Epithelial cell of umbilical artery (primary cell): ENCODE measurements at places on chromosomes 16 and 17. TPM values are rescaled to one million over a fixed set of nuclear protein-coding genes. Genes with fewer than 3 reads are reported as not detected.

Gene CD300E
- total RNA-seq = not detected in 2 replicates

Gene MRPL58
- 45.1 and 46.4 TPM in 2 replicates for total RNA-seq

Gene CRHR1
- total RNA-seq = not detected in 2 replicates

Gene CYLD
- total RNA-seq = 17.5 and 37.1 TPM in 2 replicates

Gene KRTAP4-1
- total RNA-seq = not detected in 2 replicates

Gene DNAH3
- under 0.01 and 0.15 TPM in 2 replicates for total RNA-seq

Gene ADAP2
- total RNA-seq = 0.15 TPM in 1 of 2 replicates, not detected in the other

Gene SAT2
- 24.0 and 24.3 TPM in 2 replicates for total RNA-seq

Gene TP53TG3F
- total RNA-seq = not detected in 2 replicates

Gene PPM1E
- under 0.01 TPM in 1 of 2 replicates, not detected in the other for total RNA-seq

Gene SLFN14
- not detected in 2 replicates for total RNA-seq

Gene BAIAP3
- total RNA-seq = 0.32 and 0.91 TPM in 2 replicates

Gene ABI3
- 24.0 and 24.9 TPM in 2 replicates for total RNA-seq

Gene CCL17
- total RNA-seq = not detected in 2 replicates

Gene KRTAP2-2
- not detected in 2 replicates for total RNA-seq

Gene TMIGD1
- total RNA-seq = not detected in 2 replicates

Gene HOXB6
- 6.2 and 12.9 TPM in 2 replicates for total RNA-seq

Gene MYH2
- total RNA-seq = not detected in 2 replicates

Gene KCNJ2
- 17.5 and 21.4 TPM in 2 replicates for total RNA-seq

Gene MYO1D
- 17.9 and 62.0 TPM in 2 replicates for total RNA-seq

Gene NPIPB13
- total RNA-seq = 0.65 TPM in 1 of 2 replicates, not detected in the other

Gene SOST
- not detected in 2 replicates for total RNA-seq

Gene PLLP
- total RNA-seq = 1.9 and 7.1 TPM in 2 replicates

Gene CFAP97D1
- not detected in 2 replicates for total RNA-seq

Gene CDH13
- total RNA-seq = 55.9 and 94.5 TPM in 2 replicates

Gene TLCD2
- 0.91 and 0.97 TPM in 2 replicates for total RNA-seq

Gene IRF8
- not detected in 2 replicates for total RNA-seq

Gene CLEC3A
- not detected in 2 replicates for total RNA-seq

Gene RHBDL3
- under 0.01 TPM in 1 of 2 replicates, not detected in the other for total RNA-seq

Gene ACSM2A
- total RNA-seq = not detected in 2 replicates

Gene LLGL1
- total RNA-seq = 29.3 and 30.2 TPM in 2 replicates

Gene RTN4RL1
- total RNA-seq = not detected in 2 replicates

Gene ST6GALNAC1
- not detected in 2 replicates for total RNA-seq

Gene TPSB2
- total RNA-seq = not detected in 2 replicates

Gene TK1
- total RNA-seq = 121 and 148 TPM in 2 replicates

Gene OR2C1
- 0.15 TPM in 1 of 2 replicates, not detected in the other for total RNA-seq

Gene RHBDF1
- total RNA-seq = 16.6 and 19.5 TPM in 2 replicates

Gene DHRS7C
- not detected in 2 replicates for total RNA-seq

Gene NOXO1
- total RNA-seq = not detected in 2 replicates

Gene SPEM3
- not detected in 2 replicates for total RNA-seq

Gene SOCS3
- 24.0 and 63.2 TPM in 2 replicates for total RNA-seq

Gene RCVRN
- not detected in 2 replicates for total RNA-seq

Gene CDK5R1
- 1.4 and 1.9 TPM in 2 replicates for total RNA-seq

Gene IFI35
- 15.3 and 91.0 TPM in 2 replicates for total RNA-seq

Gene OMG
- total RNA-seq = under 0.01 TPM in 1 of 2 replicates, not detected in the other

Gene WFDC1
- total RNA-seq = 0.15 TPM in 1 of 2 replicates, not detected in the other

Gene ABCC6
- total RNA-seq = under 0.01 and 1.4 TPM in 2 replicates
